ENCODE measurements at places on chromosomes 11 and 22.

GRCh38 chr22:50270666-50271394 lies 650 bp upstream of the MAPK11 start:
- peak; percentile 65 for DNase-seq

DNA sequence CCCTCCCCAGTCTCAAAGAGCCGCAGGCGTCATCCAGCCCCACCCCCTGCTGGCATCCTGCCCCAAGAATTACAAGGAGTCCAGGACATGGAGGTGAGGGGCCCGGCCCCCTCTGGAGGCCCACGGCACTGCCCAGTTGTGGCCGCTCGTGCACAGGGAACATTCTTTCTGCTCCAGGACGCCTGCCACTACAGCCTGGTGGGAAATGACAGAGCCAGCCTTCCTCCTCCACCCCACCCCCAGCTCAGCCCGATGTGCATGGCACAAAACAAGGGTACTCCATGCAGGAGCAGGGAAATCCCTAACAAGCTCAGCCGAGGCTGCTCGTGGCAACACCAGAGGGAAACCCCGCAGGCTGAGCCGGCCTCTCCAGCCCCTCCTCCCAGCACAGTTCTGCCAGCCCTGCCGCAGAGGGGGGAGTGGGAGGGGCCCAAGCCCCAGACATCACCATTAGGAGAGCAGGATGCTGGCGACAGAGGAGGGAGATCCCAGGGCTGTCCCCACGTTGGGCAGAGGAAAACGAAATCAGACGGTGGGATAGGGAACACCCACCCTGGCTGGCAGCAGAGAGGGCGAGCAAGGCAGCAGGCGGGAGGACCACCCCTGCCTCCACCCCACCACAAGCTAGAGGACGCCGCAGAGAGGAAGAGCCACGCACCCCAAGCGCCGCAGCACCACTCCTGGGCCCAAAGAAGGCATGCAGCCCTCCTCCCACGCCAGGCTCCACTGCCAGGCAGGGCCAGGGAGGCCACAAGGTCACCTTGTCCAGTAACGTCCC lies 10.0 kb downstream of the IGSF9B start:
- no peak for DNase-seq

- no peak for DNase-seq
Measured at GRCh38 chr22:46026899-46027210, 49.9 kb upstream of the WNT7B start.

- no peak for DNase-seq
Measured at GRCh38 chr11:45525393-45525792, 140.0 kb downstream of the CHST1 start.

GRCh38 chr22:17243524-17243923 lies 24.3 kb upstream of the ADA2 start:
- DNase-seq: peak; percentile 27

- peak; percentile 42 for DNase-seq
Measured at GRCh38 chr11:46237248-46238077, 40.0 kb upstream of the CREB3L1 start.

GRCh38 chr22:38269466-38269865 lies 3.3 kb downstream of the TMEM184B start:
- no peak for DNase-seq

DNA sequence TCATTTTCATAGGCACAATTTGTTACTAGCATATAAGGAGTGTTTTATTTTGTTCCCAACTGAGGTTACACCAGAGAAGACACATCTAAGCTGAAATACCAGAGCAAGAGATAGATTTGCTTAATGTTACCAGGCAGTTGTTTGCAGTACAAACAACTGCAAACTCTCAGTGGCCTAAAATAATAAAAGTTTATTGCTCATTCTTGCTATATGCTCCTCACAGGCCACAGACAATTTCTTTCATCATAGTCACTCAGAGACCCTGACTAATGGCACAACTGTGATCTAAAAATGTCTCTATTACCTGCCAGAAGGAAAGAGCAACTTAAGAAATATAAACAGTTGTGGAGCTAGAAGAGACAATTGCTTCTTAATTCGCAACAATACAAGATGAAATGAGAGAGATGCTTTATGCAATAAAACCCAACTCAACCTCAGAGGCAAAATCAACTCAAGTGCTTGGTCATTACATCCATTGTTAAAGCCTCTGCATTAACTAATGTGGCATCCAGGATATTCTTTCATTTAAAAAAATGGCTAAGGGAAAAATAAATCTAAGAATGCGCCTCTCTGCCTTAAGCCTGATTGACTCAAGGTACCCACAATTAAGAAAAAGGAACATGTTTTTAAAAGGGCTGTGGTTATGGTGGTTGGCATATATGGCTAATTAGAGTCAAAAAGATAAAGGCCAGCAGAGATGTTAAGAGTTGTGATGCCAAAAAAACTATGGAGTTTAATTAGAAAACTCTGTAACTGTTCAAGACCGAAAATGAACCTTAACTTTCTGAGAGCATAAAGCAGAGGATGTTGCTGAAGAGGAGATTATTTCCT lies 103.7 kb downstream of the CD44 start:
- DNase-seq: peak; percentile 35

- DNase-seq: no peak
Measured at GRCh38 chr11:130815097-130815802, 101.0 kb downstream of the SNX19 start.

- DNase-seq: no peak
Measured at GRCh38 chr11:78535027-78535426, 39.6 kb downstream of the NARS2 start.

- DNase-seq: no peak
Measured at GRCh38 chr11:110148775-110149744, 55.9 kb downstream of the ZC3H12C start.

DNA sequence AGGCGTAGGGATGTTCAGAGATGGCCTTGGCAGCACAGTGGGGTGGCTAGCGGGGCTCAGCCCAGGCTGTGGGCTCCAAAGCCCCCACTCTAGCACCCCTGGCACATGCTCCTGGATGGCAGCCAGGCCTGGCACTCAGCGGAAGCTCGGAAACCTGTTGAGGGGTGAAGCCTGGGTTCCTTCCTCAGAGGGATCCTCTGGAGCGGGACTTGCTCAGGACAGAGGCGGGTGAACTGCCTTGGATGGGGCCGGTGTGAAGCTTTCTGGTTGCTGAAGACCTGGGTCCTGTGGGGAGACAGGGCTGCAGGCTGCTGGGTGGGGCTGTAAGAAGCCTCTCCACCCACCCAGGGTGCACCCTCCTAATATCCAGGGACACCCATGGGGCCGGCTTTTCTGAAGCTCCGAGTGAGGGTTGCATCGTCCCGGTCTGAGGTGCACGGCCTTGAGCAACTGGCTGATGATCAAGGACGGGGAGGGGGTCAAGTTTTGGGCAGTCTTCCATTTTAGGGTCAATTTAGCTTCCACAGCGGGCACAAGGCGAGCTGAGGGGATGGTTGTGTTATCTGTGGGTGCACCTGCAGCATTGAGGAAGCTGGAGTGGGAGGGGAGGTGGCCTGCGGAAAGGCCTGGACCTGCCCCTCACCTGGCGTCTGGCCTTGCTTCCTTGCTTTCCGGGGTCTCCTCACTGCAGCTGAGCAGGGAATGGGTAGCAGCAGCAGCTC lies 5.2 kb downstream of the MRGPRE start:
- DNase-seq: peak; percentile 7

GRCh38 chr11:125076378-125076945 lies 13.4 kb downstream of the SLC37A2 start:
- no peak for DNase-seq

- no peak for DNase-seq
Measured at GRCh38 chr22:40423310-40423688, 52.9 kb downstream of the SGSM3 start.

- DNase-seq: no peak
Measured at GRCh38 chr11:110077831-110078325, 15.3 kb upstream of the ZC3H12C start.

- DNase-seq: no peak
Measured at GRCh38 chr22:48494968-48495750, 1332.5 kb downstream of the BRD1 start.

- no peak for DNase-seq
Measured at GRCh38 chr22:20531404-20532201, 24.2 kb downstream of the MED15 start.

DNA sequence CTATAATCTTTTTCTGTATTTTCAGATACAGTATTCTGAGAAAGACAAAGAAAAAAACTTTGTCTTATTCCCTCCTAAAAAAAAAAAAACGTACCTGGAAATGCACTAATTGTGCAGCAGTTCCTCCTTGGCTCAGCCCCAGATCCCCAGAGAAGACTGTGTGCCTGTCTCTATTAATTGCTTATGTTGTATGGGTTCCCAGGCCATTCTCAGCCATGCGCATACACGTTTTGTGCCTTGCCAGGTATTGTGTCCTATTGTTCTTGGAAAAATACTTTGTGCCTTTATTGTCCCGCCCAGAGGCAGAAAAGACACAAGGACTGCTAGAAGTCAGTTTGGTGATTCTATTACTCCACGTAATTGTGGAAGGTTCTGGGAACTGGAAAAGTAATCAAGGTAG lies 91.2 kb downstream of the PIWIL4 start:
- no peak for DNase-seq

GRCh38 chr11:30758946-30759504 lies 172.9 kb upstream of the MPPED2 start:
- no peak for DNase-seq

GRCh38 chr11:99911116-99911515 lies 776.0 kb upstream of the ARHGAP42 start:
- DNase-seq: no peak

DNA sequence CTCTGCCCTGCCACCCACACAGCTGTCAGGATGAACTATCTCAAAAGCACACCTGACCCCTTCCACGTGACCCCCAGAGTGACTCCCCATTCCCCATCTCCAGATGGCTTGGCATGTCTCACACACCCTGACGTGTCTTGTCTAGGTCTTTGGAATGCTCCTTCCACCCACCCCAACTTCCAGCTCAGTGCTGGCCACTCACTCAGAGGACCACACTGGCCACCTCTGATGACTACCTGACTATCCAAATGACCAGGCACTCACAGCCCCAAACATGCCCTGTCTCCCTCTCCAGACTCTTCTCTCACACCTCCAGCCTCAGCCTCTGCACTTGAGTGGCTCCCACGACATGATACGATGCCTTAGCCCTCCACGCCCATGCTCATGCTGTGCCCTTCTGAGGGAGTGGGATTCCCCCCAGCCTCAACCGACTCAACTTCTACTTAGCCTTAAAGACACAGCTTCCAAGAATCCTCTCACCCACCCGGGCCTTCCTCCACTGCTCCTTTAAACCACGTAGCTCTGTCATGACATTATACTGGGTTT lies 259.4 kb downstream of the BUD13 start:
- DNase-seq: no peak

GRCh38 chr11:65954771-65955170 lies 6.8 kb upstream of the SART1 start:
- no peak for DNase-seq

- no peak for DNase-seq
Measured at GRCh38 chr11:125068368-125068767, 5.3 kb downstream of the SLC37A2 start.

DNA sequence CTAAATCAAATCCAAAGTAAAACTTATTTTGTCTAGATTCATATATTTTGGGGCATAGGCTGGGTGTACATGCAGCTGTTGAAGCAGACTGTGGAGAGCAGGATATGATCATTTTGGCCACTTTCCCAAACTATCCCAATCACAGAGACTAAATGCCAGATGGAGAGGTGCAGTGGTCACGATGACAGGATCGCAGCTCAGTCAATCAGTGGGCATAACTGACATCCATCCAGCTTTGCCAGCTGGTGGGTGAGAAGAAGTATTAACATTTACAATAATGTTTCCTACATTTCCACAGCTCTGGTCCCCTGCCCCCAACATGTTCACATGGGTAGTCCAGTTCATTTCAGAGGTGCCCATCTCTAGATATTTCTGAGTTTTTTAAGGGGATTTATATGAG lies 255.5 kb upstream of the SESN3 start:
- no peak for DNase-seq

DNA sequence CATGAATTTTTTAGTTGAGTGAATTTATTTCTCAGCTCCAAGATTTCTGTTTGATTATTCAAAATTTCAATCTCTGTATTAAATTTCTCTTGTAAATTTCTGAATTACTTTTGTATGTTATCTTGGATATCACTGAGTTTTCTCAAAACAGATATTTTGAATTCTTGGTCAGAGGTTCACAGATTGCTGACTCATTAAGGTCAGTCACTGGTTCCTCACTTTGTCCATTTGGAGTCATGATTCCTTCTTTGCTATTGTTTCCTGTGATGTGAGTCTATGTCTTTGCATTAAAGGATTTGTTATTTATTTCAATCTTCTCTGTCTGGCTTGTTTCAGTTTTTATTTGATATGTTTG lies 10.2 kb upstream of the IL17RA start:
- DNase-seq: no peak

- DNase-seq: no peak
Measured at GRCh38 chr11:88307749-88308425, 29.6 kb downstream of the CTSC start.

- no peak for DNase-seq
Measured at GRCh38 chr11:82767123-82767522, 33.5 kb upstream of the FAM181B start.

Data from CD4-positive, alpha-beta T cell treated with Interleukin-4 for 1 hour (primary cell).